ENCODE measurements at places on chromosomes 4 and X.

DNA sequence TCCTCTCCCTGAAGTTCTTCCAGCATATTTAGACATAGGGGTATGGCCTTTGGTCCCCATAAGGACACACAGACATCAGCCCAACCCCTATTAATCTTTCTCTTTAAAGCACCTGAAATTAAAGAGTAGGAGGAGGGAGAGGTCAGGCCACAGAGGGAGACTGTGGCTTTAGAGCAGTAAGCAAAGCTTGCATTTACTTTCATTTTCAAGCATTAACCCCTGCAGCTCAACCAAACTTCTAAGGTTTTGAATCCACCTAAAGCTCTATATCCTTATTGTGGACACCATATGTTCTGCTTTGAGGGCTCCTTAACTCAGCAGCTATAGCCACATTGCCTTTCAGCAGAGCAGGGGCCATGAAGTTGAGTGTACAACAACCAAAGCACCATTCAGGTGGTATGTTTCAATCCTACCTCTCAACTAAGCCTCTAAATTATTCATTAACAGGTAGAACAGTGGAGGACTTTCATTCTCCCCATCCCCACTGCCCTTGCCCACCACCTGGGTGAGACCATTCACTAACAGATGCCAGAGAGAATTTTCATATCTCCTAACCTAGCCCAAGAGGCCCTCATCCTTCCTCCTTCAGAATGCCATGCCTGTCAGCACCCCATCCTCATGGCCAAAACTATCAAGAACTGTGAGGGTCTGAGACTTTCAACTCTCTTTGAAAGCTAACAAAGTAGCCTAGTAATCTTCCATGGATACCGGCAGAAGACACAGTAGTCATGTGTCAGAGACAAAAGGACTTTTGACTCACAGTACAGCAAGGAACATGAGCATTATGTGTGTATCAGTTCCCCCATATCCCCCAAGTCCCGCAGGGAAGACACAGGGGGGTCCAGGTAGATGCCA is 20.8 kb downstream of the LIN54 start:
- H3K36me3 ChIP-seq: no peaks in the 10 kb centered on the region
- no peak overlapping the region for H3K4me3 ChIP-seq
- no peak overlapping the region for H3K27ac ChIP-seq
- DNase-seq: no peak

DNA sequence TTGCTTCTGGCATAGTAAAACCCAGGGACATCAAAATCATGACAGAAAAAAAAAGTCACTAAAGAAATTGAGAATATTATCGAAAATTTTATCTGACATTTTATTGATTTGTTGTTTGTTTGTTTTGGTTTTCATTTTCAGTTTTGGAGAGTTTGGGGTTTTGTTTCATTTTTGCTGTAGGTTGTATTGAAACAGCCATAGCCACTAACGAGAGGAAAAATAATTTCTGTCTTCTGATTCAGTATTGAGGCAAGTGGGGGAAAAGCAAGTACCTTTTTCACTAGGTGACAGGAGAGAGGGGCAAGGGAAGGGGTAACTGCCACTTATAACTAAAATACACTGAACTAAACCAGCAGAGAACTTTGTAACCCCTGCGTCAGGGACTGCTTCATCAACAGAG is 392.8 kb upstream of the NDST3 start:
- no peaks in the 10 kb centered on the region for H3K27me3 ChIP-seq
- no peaks in the 10 kb centered on the region for H3K4me1 ChIP-seq
- H3K36me3 ChIP-seq: no peaks in the 10 kb centered on the region
- H3K4me3 ChIP-seq: no peak overlapping the region
- no peak for DNase-seq

GRCh38 chrX:111259559-111259958 is 10.7 kb downstream of the CAPN6 start:
- no peaks in the 10 kb centered on the region for H3K36me3 ChIP-seq
- H3K4me3 ChIP-seq: no peak overlapping the region
- no peak overlapping the region for H3K27ac ChIP-seq
- no peaks in the 10 kb centered on the region for H3K4me1 ChIP-seq
- no peak for DNase-seq

GRCh38 chr4:42594888-42595287 is 62.0 kb downstream of the ATP8A1 start:
- no peak for DNase-seq
- H3K4me3 ChIP-seq: no peak overlapping the region
- no peak overlapping the region for H3K27ac ChIP-seq
- no peaks in the 10 kb centered on the region for H3K27me3 ChIP-seq

GRCh38 chr4:39840027-39840426 is 137.7 kb downstream of the PDS5A start:
- no peak overlapping the region for H3K4me3 ChIP-seq
- H3K27me3 ChIP-seq: no peaks in the 10 kb centered on the region
- H3K27ac ChIP-seq: no peak overlapping the region
- H3K36me3 ChIP-seq: peaks cover 87% of the 10 kb centered on the region
- DNase-seq: no peak

DNA sequence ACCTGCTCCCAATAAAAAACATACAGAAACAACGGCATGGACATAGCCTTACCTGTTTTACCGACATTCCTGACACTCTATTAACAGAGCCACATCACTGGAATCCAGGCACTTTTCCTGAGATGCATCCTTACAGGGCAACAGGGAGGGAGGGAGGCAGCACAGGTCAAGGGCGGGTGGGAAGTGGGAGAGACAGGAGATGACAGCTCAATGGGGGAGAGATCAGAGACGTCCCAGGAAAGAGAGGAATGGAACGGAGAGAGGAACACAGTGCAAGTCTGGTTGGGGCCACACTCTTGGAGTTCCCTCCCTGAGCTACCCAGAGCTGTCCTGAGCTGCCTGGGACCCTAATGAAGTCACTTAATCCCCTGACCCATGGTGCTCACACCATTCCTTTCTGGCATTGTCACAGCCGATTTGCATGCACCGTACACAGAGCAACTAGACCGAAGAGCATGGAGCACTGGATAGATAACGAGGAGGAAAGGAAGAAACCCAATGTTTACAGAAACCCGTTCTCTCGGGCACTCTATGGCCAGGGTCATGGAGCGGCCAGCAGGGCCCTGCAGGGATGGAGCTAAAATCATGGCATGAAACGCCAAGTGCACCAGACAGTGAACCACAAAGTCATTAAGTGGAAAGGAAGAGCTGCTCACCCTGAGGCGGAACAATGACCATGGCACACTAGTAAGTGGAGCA is 93.1 kb downstream of the NSUN7 start:
- no peak overlapping the region for H3K27ac ChIP-seq
- H3K36me3 ChIP-seq: peaks cover 6% of the 10 kb centered on the region
- H3K4me1 ChIP-seq: no peaks in the 10 kb centered on the region
- no peak for DNase-seq
- H3K27me3 ChIP-seq: no peaks in the 10 kb centered on the region

DNA sequence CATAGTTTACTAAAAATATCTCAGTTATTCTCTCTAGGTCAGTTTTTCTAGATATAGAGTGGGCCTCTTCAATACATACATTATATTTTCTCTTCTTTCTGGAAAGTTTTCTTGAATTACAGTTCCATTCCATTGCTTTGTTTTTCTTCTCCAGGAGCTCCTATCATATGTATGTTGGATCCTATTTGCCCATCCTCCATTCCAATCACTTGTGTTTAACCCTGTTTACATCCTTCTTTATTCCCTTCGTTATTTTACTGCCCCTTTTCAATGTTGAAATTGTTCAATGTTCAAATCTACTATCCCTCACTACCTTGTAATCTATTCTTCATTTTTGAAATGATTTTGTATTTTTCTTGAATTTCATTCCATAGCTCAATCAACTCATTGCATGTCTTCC is 97.4 kb downstream of the IRF2 start:
- H3K27me3 ChIP-seq: no peaks in the 10 kb centered on the region
- H3K4me1 ChIP-seq: no peaks in the 10 kb centered on the region
- no peak overlapping the region for H3K4me3 ChIP-seq
- DNase-seq: no peak
- H3K36me3 ChIP-seq: no peaks in the 10 kb centered on the region

DNA sequence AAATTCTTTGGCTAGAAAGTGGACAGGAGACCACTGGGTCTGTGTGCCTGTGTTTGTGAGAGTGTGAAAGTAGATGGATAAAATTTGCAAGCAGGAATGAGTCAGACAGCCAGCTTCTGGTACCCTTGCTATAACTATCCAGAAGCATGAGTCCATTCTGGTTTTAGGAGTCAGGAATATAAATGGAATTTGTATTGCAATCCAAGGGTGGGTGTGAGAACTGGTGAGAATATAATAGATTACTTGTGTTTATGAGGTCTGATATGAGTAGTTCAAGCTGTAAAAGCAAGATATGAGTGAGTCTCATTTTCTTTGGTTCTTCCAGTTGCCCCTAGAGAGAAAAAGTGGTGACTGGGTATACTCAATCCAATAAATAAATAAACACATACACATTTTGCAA is 212.7 kb upstream of the TAPT1 start:
- no peaks in the 10 kb centered on the region for H3K36me3 ChIP-seq
- DNase-seq: no peak
- no peaks in the 10 kb centered on the region for H3K27me3 ChIP-seq
- H3K4me3 ChIP-seq: no peak overlapping the region

GRCh38 chr4:14368391-14368790 is 633.9 kb upstream of the CPEB2 start:
- H3K27ac ChIP-seq: no peak overlapping the region
- no peaks in the 10 kb centered on the region for H3K4me1 ChIP-seq
- no peaks in the 10 kb centered on the region for H3K27me3 ChIP-seq
- no peaks in the 10 kb centered on the region for H3K36me3 ChIP-seq
- H3K4me3 ChIP-seq: no peak overlapping the region
- no peak for DNase-seq

DNA sequence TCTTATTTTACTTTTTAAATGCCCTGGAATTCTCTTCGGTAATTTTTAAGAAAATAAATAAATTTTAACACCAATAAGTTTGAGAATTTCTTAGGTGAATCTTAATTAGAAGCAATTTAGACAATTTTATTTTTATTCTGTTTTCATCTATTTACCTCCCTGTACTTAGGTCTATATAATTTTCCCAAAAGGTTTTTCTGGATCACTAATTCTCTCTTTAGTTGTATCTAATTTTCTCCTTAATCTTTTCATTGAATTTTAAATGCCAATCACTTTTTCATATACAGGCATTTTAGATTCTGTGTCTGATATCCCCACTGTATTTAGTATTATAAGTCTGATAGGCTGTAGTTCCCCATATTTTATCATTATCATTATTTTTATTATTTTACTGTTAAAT is 845.3 kb downstream of the TRIML1 start:
- no peaks in the 10 kb centered on the region for H3K4me1 ChIP-seq
- H3K36me3 ChIP-seq: no peaks in the 10 kb centered on the region
- no peak for DNase-seq
- H3K27me3 ChIP-seq: no peaks in the 10 kb centered on the region
- no peak overlapping the region for H3K27ac ChIP-seq
- no peak overlapping the region for H3K4me3 ChIP-seq

GRCh38 chrX:154731184-154731583 is 19.7 kb downstream of the GAB3 start:
- H3K4me1 ChIP-seq: peaks cover 43% of the 10 kb centered on the region
- no peak overlapping the region for H3K4me3 ChIP-seq
- DNase-seq: no peak
- H3K36me3 ChIP-seq: no peaks in the 10 kb centered on the region

- DNase-seq: no peak
- no peaks in the 10 kb centered on the region for H3K27me3 ChIP-seq
- no peaks in the 10 kb centered on the region for H3K36me3 ChIP-seq
- no peaks in the 10 kb centered on the region for H3K4me1 ChIP-seq
- H3K4me3 ChIP-seq: no peak overlapping the region
Measured at GRCh38 chrX:100264200-100264599, 145.9 kb downstream of the PCDH19 start.

DNA sequence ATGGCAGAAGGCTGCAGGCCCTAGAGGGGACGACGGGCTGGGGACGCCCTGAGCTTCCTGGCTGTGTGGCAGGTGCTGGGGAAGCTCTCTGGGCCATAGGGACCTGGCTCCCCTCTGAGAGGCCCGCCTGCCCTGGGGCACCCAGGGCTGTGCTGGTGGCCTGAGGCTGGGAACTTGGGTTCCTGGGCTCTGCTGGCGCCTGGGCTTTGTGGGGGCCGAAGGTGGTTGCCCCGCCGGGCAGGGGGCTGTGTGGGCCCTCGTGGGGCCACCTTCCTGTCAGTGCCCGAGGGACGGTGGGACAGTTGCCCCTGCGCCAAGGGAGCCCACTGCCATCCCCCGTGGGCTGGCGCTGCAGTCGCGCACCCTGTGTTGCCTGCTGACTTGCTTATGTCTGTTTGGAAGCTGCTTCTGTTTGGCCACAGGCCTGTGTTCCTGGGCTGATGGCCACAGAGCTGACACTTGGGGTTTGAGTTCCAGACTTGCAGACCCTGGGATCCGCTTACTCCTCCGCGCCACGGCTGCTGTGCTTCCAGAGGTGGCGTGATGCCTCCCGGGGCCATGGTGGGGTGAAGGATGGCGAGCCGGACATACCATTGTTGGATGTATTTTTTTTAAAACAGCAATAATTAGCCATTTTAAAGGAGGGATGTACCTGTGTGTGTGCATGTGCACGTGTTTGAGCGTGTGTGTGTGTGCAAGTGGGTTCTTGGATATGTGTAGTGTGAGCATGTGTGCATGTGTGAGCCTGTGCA is 8.5 kb downstream of the NAT8L start:
- H3K27me3 ChIP-seq: peaks cover 61% of the 10 kb centered on the region
- H3K4me1 ChIP-seq: no peaks in the 10 kb centered on the region
- peak; percentile 55 for DNase-seq
- no peak overlapping the region for H3K4me3 ChIP-seq

DNA sequence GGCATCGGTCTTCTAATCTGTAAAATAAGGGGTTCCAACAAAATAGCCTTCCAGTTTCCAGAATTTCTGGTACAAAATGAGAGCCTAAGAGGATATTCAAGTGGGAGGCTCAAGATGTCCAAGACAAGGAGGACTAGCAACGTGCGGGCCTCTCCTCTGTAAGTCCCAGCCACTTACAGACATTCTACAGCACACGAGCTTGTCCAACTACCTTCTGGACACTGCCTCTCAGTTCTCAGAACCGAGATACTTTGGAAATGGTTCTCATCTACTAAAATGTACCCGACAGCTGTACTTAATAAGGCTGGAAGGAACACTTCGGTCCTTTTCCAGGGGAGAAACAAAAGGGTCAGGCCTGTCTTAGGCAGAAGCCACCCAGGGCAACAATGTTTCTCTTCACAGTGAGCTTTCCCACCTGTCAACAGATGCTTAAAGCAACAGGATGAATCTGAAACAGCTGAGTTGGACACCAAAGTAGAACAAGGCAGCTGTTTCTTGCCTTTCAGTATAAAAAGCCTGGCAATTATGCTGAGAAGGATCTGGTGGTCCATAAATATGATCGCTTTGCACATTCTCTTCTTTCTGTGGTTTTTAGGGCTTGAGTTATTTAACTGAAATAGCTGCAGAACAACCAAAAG is 127.0 kb downstream of the HS6ST2 start:
- no peak overlapping the region for H3K27ac ChIP-seq
- no peaks in the 10 kb centered on the region for H3K36me3 ChIP-seq
- DNase-seq: no peak
- H3K4me1 ChIP-seq: no peaks in the 10 kb centered on the region
- H3K4me3 ChIP-seq: no peak overlapping the region
